ENCODE measurements at places on chromosomes 4 and X. TPM values are rescaled to one million over a fixed set of nuclear protein-coding genes. Genes with fewer than 3 reads are reported as not detected.

The IL13RA1 gene
- 22.2 TPM for total RNA-seq

The GAGE2A gene
- not detected for total RNA-seq

The SPANXC gene
- total RNA-seq, result not detected

The KDR gene
- 0.16 TPM for total RNA-seq

The CFP gene
- 0.17 TPM for total RNA-seq

The PAGE2B gene
- not detected for total RNA-seq

The ATP1B4 gene
- not detected for total RNA-seq

The COL25A1 gene
- total RNA-seq, result 0.34 TPM

The TLR6 gene
- total RNA-seq, result 0.95 TPM

The XAGE1A gene
- total RNA-seq, result not detected

The DEFB131A gene
- total RNA-seq, result not detected

The SERTM2 gene
- total RNA-seq, result not detected
